Lower lobe of right lung (tissue), 2 donors: ENCODE measurements at places on chromosomes 1 and 21.

DNA sequence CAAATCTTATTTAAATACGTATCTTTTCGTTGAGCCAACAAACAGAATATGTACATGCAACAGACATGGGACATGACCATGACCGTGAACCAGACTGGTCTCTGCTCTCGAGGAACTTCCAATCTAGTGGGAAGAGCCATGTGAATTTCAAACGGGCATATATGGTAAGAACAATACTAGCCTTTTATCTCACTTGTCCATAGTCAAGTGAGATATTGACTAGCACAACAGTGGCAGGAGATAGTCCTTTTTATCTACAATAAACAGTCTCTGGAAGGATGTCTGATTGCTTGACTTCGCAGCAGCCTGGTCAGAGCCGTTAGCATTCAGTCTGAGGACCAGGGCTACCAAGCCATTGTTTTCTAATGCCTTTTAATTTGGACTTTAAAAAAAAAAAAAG lies 12.6 kb upstream of the PLA2G2C start:
- DNase-seq = no peak

DNA sequence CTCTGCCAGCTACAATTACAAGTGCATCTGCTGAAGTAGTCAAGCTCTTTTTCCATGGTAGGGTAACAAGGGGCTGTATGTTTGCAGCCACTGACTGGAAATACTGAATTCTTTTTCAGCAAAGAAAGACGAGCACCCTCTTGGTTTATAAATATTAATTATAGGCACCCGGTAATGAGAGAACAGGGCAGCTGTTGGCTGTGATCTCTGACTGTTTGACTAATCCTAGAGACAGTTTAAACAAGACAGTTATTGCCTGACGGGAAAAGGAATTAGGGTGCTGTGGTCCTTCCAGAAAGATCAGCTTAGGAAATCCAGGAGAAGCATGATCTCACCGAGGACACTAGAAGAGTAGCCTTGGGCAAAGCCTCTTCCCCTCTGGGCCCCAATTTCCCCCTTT lies 183.7 kb upstream of the ZC3H12A start:
- no peak for DNase-seq

GRCh38 chr1:234933475-234933874 lies 195.2 kb downstream of the TOMM20 start:
- peak; percentile 76 for DNase-seq

DNA sequence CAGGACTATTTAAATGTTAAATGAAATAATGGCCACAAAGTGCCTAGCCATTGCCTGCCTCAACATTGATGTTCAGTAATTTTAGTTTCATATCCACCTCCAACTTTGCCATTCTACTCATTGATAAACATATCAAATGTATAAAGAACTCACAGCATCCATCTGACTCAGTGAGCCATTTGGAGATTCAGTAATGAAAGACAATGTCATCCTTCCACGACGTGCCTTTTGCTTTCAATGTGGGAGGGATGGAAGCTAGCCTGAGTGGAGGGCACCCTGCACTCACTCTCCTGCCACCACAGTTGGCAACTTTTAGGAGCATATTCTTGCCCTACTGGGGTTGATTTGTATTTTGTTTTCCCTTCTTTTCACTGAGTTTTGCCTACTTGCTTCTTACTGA lies 151.5 kb downstream of the GLUL start:
- no peak for DNase-seq

DNA sequence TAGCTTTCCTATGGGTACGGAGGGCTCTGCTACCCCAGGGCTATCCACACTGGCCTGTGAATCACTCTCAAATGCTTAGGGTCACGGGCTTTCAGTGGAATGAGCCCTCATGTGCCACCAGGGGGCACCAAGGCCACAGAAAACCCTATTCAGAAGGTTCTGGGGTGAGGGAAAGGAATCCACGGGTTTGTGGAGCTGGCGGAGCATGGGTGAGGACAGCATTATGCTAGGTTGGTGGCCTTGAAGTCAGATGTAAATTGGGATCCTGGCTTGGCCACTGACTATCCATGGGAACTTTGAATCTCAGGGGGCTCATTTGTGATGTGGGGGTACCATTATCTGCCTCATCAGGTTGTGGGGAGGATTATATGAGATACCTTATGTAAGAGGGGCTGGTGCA lies 5.1 kb upstream of the LAMTOR5 start:
- DNase-seq = peak; percentile 75

- no peak for DNase-seq
Measured at GRCh38 chr1:74083128-74083527, 114.8 kb downstream of the LRRIQ3 start.

DNA sequence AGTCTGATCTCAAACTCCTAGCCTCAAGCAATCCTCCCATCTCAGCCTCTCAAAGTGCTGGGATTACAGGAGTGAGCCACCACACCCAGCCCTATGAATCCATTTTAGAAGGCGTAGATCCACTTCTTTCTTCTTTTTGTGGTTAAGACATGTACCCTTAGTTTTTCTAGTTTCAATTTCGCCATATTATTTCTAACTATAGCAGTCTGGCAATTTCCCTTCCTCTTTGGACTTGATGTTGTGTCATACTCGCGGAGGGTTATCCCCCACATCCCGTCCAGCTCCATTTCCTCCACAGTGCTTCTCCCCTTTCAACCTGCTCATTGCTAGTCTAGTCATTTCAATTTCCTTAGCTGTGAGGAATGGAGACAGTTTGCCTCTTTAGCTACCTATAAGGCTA lies 5.2 kb upstream of the LRRC8D start:
- no peak for DNase-seq

DNA sequence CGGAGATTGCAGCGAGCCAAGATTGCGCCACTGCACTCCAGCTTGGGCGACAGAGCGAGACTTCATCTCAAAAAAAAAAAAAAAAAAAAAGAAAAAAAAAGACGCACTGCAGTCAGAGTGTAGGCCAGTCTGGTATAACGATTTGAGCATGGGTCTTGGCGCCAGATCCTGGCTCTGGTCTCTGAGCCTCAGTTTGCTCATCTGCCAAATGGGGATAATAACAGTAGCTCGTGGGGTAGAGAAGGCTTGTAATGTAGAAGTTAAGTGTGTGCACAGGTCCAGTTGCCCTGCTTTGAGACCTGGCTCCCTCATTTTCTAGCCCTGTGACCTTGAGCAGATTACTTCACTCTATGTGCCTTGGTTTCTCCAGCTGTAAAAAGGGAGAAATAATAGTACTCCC lies 26.3 kb upstream of the GRHL3 start:
- DNase-seq = no peak

DNA sequence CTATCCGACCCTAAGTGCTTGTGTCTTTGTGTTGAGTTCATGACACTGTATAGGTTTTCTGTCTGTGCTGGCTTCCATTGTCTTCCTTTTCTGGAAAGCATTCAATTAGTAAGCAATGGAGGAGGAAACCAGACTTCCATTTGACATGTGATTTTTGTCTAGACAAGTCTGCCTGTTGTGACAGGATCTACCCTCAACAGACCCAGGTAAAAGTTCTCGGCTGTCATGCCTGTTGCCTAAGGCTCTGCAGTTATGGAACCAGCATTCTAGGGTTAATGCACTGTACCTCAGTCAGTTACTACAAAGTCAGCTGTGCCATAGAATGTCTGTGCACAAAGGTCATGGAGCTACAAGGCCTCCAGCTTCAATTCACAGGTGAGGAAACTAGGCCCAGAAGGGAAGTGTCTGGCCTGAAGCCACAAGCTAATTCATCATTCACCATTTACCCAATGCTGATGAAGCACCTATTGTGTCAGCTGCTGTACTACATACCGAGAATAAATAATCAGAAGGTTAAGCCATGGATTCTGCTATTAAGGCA lies 72.3 kb downstream of the PLPP3 start:
- no peak for DNase-seq

DNA sequence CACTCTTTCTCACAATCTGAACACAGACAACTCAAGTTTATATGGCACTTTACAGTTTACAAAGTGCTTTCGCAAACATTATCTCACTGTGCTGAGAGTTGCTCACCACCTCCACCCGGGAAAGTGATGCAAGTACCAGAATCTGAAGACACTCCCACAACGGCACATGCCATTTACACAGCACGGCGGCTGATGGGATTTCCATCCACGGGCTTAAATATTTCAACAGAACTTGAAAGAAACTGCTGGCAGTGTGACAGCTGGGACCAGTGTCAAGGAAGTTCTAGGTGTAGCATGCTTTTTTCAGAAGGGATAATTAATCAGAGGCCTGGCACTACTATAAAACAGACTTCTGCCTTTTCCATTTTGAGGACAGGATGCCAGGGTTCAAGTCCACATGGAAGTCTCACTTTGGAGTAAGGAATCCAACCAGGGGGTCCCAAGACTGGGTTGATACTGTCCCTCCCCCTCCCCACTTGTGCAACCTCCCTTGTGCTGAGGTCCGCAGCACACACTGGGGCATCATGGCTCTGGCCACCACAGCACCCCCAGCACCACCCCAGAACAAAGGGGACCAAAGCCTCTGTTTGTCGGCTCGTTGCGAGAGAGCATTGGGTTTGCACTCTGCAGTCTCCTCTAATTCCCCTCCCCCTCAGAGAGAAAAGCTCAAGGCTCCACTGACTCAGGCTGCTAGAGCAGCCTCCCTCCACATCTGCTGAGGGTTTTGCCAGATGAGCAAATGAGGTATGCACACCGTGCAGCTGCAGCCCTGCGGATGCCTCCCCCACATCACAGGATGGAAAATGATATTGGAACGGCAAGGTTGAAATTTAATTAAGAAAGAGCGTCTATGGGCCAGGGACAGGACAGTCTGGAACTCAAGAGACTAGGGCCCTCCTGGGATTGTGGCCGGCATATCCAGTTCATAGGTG lies 154.9 kb downstream of the TGFBR3 start:
- DNase-seq = peak; percentile 79

- DNase-seq = no peak
Measured at GRCh38 chr1:204621996-204622395, 63.5 kb downstream of the LRRN2 start.

DNA sequence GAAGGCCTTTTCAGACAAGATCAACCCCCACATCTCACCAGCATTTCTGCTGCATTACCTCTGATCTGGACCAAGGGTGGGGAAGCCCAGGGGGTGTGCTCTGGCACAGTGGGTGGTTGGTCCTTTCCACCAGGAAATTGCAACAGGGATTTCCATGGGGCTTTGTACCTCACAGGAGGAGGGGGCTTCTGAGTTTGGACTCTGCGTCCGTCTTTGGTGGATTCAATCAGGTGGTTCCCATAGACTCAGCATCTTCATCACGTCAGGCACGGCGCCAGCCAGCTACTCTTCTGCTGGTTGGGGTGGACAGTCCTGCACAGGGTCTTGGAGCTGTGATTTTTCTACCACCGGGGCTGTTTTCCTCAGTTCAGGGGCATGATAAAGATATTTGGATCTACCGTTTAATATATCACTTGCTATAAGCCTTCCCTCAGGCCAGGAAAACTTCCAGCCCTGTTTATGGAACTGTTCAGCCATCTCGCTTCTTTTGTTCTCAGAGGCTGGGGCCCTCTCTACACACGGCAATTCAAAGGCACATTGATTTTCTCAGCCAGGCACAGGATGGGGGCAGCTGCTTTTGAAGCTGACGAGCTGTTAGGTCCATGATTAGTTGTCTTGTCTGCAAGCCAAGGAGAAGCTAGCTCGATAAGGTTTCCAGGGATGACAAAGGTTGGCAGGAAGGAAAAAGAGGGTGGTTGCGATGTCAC lies 467.3 kb downstream of the CAMTA1 start:
- no peak for DNase-seq

DNA sequence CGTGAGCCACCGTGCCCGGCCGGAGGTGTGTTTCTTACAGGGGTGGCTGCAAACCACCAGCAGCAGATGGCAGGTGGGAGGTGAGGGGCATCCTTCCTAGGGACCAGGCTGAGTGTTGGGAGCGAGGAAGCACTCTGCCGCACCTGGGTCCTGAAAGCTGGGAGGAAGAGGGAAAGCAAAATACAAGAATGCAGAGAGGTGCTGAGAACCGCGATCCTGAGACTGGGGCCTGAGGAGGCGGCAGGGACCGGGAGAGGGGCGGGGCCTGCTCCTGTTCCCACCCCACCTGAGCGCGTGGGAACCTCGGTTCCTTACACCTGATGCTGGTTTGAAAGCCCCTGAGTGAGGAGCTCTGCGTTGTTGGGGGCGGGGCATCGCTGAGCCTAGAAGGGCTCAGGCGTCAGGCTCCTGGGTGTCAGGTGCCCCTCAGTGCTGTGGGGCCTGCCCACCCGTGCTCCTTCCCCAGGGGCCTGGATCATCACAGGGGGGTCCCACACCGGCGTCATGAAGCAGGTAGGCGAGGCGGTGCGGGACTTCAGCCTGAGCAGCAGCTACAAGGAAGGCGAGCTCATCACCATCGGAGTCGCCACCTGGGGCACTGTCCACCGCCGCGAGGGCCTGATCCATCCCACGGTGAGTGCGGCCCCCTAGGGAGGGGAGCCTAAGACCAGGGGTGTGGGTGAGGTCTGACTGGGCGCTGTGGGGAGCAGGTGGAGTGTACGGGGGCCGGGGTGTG lies 15.5 kb downstream of the TRPM2 start:
- no peak for DNase-seq

GRCh38 chr1:111192074-111192473 lies 8.4 kb downstream of the DENND2D start:
- DNase-seq = no peak

DNA sequence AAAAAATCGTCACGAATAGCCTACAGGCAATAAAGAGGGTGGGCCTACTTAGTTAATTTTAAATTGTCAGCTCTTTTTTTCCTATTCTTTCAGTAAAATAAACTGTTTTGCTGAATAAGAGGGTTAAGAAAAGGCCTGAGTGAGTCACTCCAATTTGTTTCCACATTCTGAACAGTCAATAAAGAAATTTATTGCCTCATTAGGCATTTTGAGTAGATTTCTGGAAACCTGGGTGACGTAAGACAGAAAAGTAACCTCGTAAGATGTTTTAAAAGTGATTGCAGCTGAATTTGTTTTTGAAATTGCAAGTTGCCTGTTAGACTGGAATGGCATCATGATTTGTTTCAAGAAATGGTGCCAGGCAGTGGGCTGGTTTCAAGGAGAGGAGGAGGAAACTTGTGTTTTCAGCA lies 439.3 kb downstream of the USP25 start:
- DNase-seq = no peak

DNA sequence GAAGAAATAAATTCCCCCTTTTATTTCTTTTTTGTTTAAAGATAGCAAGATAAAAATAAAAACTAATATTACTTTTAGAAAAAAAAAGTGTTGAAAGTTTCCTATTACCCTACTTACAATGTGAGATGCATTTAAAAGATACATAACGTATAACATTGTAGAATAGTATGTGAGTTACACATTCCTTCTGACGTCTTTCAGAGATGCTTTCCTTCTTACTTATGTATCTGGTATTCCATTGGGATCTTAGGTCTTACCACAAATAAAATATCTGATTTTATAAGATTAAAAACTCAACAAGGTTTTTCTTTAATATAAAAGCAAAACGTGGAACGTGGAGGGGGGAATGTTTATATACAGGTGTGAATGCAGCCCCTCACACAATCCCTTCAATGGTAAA lies 147.2 kb upstream of the ETS2 start:
- no peak for DNase-seq
